Stimulated activated CD8-positive, alpha-beta memory T cell treated with anti-CD3 and anti-CD28 coated beads, Interleukin-4, amount 100 ng/mL, for 1 hour (primary cell): ENCODE measurements at places on chromosomes 5 and 9.

DNA sequence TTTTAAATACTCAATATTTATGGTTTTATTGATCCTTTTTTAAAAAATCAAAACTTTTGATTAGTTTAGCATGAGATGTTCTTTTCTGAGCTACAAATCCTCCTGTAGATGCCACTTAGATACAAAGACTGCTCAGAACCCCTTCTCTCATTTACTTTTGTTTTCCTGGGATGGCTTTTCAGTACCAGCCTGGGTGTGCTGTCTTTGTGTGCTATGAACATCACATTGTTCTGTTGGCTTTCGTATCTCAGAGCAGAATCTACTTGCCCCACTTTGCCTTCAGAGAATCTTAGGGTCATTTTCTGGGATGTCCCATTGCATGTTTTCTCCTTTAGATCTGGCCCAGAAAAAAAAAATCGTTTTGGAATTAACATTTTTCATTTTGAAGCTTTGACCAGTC lies 85.9 kb downstream of the RASGRF2 start:
- no peak for DNase-seq

GRCh38 chr5:71880536-71880935 lies 161.5 kb downstream of the CARTPT start:
- DNase-seq = no peak

- DNase-seq = no peak
These were observed 8.8 kb upstream of the SEPTIN8 start for GRCh38 chr5:132785864-132786263.

DNA sequence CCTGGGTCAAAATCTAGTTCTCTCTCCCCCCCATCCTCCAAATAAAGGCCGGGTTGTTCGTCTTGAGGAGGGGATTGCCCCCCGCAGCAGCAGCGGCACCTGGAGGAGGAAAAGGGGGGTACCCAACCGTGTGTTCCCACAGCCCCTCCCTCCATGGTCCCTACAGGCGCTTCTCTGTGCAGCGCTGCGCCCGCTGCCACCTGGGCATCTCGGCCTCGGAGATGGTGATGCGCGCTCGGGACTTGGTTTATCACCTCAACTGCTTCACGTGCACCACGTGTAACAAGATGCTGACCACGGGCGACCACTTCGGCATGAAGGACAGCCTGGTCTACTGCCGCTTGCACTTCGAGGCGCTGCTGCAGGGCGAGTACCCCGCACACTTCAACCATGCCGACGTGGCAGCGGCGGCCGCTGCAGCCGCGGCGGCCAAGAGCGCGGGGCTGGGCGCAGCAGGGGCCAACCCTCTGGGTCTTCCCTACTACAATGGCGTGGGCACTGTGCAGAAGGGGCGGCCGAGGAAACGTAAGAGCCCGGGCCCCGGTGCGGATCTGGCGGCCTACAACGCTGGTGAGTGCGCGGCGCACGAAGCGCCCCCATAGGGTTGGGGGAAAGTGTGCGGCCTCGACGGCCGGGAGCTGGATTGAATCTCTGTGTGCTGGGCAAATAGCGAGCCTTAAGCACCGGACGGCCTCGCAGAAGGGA lies 3.5 kb downstream of the LHX2 start:
- no peak for DNase-seq

- DNase-seq = no peak
These were observed 111.9 kb upstream of the FST start for GRCh38 chr5:53368516-53368915.

DNA sequence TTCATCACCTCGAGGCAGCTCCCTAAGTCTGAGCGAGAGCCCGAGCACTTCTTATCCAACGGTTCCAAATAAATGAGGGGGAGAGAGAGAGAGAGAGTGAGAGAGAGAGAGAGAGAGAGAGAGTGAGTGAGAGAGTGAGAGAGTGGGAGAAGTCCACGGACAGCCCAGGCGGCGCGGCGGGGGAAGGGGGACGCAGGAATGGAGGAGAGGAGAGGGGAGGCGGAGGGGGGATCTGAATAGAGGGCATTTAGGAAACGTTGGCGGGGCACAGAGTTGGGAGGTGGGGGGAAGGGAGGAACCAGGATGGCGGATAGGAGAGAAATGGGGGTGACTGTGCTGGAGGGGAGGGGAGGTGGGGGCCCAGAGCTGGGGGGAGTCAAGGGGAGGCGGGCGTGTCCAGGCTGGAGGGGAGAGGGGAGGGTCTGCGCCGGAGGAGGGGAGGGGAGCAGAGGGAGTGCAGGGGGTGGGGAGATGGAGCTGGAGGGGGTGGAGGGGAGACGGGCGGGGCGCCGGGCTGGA lies 398 bp upstream of the BASP1 start:
- DNase-seq = no peak
